ENCODE measurements at places on chromosomes 11 and 22.

- no peak for DNase-seq
Measured at GRCh38 chr11:116420030-116420429, 352.8 kb downstream of the BUD13 start.

DNA sequence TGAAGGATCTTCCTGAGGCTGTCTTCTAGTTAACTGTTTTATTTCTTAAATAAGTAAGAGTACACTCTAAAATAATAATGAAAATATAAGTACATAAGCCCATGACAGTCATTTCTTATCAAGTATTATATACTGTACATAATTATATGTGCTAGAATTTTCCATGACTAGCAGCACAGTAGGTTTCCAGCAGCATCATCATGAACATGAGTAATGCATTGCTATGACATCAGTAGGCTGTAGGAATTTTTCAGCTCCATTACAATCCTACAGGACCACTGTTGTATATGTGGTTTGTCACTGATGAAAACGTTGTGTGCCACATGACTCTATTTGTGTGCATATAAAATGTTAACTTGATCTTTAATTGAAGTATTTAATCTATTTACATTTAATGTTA lies 22.0 kb downstream of the ZNF202 start:
- DNase-seq: no peak

DNA sequence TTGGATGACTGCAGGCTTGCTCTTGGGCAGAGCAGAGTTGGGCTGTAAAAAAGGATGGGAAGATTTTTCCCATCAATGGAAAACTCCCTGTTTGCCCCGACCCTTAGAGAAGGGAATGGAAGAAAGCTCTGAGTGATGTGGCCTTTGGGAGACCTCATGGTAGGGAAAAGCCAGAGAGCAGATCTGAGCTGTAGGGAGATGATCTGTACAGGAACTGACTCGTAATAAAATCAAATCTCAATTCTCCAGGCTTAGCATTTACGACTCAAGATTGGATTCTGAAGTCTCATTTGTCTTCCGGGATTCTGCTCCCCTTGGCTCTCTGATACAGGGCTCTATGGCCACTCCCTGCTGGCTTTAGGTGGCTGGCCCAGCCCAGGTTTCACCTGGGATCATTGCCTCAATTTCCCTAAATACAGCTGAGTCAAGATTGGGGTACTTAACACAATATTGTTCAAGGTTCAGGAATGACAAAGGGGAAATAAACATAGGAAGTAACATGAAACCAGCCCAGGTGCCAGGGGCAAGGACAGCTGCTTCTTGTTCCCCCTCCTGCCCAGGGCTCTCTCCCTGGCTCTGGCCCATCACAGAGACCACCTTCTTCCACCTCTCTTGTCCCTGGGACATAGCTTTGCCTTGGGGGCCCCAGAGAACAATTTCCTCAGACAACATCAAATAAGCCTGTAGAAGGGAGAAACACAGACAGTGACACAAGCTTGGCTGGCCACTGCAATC lies 38.4 kb upstream of the THY1 start:
- no peak for DNase-seq

GRCh38 chr11:86247608-86248007 lies 3.1 kb downstream of the EED start:
- DNase-seq: no peak

DNA sequence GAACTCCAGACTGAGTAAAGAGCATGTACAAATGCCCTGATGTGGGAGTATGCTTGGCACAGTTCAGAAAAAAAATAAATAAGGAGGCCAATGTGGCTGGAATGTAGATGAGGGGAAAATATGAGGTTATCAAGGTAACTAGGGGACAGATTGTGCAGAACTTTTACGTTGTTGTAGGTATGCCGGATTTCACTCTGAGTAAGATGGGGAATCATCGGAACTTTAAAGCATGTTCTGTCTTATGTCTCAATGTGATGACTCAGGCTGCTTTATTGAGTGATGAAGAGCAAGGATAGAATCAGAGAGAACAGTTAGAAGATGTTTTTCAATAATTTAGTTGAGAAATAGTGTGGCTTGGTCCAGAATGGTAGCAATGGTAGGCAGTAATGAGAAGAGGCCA lies 130.4 kb downstream of the C11orf87 start:
- no peak for DNase-seq

- no peak for DNase-seq
Measured at GRCh38 chr11:575313-575995, 816 bp upstream of the PHRF1 start.

GRCh38 chr11:45885274-45885920 lies at the start of gene MAPK8IP1:
TSS of gene MAPK8IP1 (plus strand) at chr11:45885651. CDS start at chr11:45885821, 170 bp downstream.
- DNase-seq: no peak

GRCh38 chr11:64685536-64685935 lies 37.5 kb downstream of the NRXN2 start:
- DNase-seq: no peak

DNA sequence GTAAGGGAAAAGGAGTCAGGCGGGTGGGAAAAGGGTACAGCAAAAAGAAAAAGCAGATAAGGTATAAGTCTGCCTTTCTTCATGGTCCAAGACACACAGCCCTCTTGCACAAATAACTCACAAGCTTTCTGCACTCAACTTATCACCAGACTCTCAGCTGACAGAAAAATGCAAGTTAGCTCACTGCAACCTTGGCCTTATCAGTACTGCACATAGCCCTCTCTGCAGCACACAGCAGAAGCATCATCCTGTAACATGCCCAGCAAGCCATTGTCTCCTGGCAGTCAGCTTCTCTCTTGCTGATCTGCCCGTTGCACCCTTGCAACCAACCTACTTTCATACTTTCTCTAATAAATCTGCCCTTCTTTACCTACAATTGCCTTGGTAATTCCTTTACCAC lies 5.8 kb downstream of the ZBTB44 start:
- no peak for DNase-seq

GRCh38 chr22:23750714-23751440 lies at the start of gene ZNF70:
TSS of gene ZNF70 (minus strand) at chr22:23751112. CDS start at chr22:23745140, 5,972 bp downstream.
- no peak for DNase-seq

- DNase-seq: no peak
Measured at GRCh38 chr11:132337819-132338416, 967.5 kb downstream of the NTM start.

DNA sequence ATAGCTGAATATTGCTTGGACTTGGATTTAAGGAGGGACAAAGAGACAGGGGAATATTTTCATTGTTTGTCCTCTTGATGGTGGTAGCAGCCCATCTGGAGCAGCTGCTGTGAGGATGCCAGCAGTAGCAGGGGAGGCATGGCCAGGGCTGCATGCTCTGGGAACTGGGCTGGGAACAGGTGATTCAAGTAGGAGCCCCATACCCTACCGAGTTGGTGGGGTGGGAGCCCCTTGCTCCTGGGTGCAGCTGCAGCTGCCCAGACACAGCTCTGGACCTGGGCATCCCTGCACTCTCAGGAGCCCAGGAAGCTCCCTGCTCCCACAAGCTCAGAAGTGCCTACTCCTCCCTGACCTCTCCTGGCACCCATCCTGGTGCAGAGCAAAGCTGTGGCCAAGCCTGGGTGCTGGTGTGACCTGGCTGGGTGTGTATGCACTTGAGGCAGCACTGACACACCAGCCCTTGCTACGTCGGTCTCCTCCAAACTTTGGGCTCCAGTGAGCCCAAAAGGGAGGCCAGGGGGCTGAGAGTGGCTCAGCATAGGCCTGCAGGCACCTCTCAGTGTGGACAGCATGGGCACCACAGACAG lies 341.8 kb upstream of the CCDC179 start:
- no peak for DNase-seq

- DNase-seq: peak; percentile 19
Measured at GRCh38 chr22:31829505-31829904, 75.7 kb downstream of the DEPDC5 start.

DNA sequence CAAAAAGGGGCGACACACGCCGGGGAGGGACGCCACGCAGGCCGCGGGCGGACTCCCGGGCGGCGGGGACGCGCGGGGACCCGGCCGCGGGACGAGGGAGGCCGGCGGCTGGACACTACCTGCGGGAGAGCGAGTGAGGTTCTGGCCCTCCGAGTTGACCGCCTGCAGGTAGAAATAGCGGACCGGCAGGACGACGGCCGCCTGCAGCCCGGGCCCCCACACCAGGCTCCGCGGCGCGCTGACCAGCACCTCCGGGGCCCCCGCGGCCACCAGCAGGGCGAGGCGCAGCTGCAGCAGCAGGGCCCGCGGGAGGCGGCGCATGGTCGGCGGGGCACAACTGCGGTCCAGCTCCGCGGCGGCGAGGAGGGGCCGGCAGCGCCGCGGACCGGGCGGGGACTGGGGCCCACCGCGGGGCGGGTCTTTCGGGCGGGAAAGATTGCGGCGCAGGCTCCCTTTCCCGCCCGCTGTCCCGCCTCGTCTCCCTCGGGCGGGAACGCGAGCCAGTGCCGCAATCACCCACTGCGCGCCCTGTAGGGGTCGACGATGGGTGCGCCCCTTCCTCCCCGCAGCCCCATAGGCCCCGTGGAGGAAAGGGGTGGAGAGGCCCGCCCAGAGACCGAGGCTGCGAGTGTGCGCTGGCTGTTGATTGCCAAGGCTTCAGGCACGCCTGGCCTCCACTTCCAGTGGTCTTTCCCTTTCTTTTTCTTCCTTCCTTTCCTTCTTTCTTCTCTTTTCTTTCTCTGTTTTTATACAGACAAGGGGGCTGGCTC lies at the start of gene POGLUT3:
POGLUT3 (minus strand) TSS at position 339 of the 770 bp plus-strand sequence; CDS start at position 321, 18 bp downstream.
- no peak for DNase-seq

DNA sequence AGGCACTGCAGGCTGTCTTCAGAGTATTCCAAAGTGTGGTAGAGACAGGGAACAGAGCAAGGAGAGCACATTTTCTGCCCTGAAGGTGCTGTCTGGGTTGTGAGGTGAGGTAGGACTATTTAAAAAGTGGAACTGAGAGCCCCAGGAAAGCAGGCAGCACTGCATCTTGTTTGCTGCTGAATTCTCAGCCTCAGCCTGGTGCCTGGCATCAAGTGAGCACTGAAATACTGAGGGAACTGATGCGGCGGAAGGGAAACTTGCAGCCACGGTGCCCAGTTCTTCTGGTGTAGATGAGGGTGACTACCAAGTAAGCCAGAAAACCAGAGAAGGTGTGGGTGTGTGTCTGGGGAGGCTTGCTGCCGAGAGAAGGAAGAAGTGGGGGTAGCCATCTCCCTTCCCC lies 59.5 kb downstream of the TNRC6B start:
- DNase-seq: peak; percentile 41

- no peak for DNase-seq
Measured at GRCh38 chr11:45275828-45276227, 10.3 kb downstream of the SYT13 start.

GRCh38 chr11:129213261-129213660 lies 21.1 kb upstream of the ARHGAP32 start:
- DNase-seq: no peak

- no peak for DNase-seq
Measured at GRCh38 chr11:117044287-117045035, 53.8 kb downstream of the SIK3 start.

- DNase-seq: no peak
Measured at GRCh38 chr11:67316882-67317204, 13.5 kb downstream of the SSH3 start.

- no peak for DNase-seq
Measured at GRCh38 chr11:36945384-36945783, 347.3 kb upstream of the RAG2 start.

DNA sequence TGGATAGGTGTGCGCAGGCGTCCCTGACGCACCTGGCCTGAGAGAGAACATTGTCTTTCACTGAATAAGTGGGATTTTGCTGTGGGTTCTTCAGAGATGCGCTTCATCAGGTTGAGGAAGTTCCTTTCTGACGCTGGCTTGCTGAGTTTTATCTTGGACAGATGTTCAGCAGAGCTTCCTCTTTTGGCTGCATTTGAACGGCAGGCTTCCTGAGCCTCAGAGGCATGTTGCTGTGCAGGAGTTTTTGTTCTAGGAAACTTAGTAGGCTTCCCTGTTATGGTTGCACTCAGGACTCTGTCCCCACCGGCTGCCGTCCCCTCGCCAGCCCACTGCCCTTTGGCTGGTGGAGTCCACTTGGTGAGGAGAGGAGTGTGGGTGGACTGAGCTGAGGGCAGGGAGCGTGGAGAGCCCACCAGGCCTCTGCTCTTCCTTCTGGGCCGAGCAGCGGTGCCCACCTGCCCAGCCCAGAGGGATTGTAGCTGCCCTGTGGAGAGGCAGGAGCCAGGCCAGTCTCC lies 17.2 kb downstream of the FRMD8 start:
- no peak for DNase-seq
